ENCODE measurements at places on chromosomes 16 and 17.

GRCh38 chr17:70190959-70191805 lies 21.9 kb downstream of the KCNJ2 start:
- no peak for DNase-seq

DNA sequence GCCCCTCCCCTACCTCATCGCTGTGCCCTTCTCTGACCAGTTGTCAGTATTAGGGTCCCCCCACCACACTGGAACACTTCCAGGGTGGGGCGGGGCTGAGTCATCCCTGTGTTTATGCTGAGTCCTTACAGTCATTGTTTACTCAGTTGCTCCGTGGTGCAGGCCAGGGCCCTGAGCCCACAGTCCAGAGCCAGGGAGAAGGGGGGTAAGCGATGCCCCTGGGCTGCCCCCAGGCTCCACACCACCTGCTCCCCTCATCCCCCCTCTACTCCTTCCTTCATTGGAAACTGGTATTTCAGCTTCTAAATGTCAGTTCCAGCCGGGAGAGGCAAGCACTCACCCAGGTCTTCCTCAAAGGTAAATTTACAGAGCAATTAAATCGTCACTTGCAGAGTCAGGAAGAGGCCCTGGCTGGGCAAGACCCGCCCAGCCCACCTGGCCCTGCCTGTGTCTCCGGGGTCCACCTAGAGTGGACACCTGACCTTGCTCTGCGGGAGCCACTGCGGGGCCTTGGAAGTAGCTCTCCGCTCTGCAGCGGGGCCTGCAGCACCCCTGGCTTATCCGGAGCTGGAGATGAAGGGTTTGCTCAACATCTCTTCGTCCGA lies 4.8 kb downstream of the ATP2A3 start:
- no peak for DNase-seq

DNA sequence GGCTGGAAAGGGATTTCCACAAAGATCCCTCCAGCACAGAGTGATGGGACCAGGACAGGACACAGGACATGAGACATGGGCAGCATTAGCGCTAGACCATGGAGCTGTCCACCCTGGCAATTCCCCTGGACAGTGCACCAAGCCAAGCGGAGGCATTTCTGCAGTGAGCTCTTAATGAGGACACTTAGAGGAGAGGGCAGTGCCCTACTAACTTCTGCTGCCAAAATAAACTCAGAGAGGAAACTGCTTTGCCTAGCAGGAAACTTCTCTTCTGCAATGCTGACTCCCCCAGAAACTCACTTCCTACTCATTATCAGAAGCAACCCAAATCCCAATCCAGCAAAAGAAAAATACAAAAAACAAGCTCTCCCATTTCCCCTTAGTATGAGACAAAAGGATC lies 119.2 kb downstream of the HS3ST2 start:
- no peak for DNase-seq

GRCh38 chr17:77286641-77287431 lies 146.1 kb downstream of the SEC14L1 start:
- no peak for DNase-seq

DNA sequence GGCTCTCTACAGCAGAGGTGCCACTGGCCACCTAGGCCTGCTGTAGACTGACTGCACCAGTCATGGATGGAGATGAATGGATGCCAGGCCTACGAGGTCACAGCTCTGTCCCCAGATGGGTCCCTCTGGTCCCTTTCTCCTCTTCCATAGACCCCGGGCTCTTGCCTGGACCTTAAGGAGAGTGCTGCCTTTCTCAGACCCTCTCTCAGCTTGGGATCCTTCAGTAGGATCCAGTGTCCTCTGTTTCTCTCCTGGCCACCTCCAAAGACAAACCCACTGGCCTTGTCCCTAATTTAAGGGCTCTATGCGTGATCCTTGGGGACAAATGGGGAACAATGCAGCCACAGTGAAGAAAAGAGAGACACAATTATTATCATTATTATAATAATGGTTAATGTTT lies 189.3 kb upstream of the C16orf82 start:
- DNase-seq = no peak

- DNase-seq = no peak
These were observed 302.7 kb downstream of the CA10 start for GRCh38 chr17:51855806-51856205.

All from naive thymus-derived CD8-positive, alpha-beta T cell (primary cell).